ENCODE measurements at places on chromosomes 6 and 20.

DNA sequence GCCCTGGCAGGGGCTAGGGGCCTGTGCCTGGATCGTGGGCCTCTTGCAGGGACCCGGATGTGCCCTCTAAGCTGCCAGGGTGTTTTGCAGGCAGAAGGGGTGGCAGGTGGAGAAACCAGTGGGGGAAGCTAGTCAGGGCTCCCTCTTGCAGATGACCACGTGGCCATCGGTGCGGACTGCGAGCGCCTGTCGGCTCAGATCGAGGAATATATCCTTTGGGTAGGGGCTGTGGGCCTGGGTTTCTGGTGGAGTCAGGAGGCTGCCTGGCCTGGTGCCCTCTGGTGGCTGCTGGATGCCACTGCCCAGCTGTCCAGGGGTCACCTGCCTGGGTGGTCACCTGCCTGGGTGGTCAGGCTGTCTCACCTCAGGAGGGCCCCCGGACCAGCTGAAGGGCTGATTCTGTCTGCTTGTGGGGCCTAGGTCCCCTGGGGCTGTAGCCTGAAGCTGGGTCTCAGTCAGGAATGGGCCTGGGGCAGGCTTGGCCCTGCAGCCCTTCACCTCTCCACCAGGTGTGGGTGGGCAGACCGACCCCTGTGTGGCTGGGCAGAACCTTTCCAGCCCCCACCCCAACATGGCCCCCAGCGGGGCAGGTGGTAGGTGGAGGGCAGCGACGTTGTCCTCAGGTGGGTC, 6.7 kb downstream of the TCEA2 start:
- no peak for DNase-seq

GRCh38 chr6:104575536-104575935, 284.2 kb downstream of the HACE1 start:
- no peak for DNase-seq

- no peak for DNase-seq
These were observed 10.5 kb upstream of the TGM2 start for GRCh38 chr20:38175304-38176180.

- DNase-seq = no peak
These were observed 19.2 kb downstream of the IRF4 start for GRCh38 chr6:410555-411395.

GRCh38 chr20:19453862-19454261, 241.4 kb downstream of the SLC24A3 start:
- no peak for DNase-seq

GRCh38 chr6:35427851-35428321, 24.3 kb upstream of the FANCE start:
- no peak for DNase-seq

- no peak for DNase-seq
These were observed 117.0 kb downstream of the BMP5 start for GRCh38 chr6:55758156-55758937.

- DNase-seq = no peak
These were observed 258.9 kb downstream of the COL12A1 start for GRCh38 chr6:74946961-74947360.

DNA sequence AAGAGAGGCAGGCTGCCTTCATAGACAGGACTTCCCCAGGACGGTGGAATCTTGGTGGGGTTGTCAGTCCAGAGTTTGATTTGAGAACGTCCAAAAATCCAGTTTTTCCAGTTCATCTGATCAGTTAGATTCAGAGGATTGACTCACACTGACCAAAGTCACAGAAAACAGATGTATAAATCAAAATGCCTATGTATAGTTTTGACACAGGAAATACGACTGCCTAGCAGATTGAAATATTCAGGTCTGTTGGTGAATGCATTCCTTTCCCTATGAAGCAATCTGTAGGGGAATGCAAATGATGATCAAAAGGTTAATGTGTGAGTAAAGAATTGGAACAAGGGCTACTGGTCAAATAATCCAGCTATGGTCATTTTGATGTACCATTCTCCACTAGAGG, 29.7 kb upstream of the GFOD1 start:
- no peak for DNase-seq

DNA sequence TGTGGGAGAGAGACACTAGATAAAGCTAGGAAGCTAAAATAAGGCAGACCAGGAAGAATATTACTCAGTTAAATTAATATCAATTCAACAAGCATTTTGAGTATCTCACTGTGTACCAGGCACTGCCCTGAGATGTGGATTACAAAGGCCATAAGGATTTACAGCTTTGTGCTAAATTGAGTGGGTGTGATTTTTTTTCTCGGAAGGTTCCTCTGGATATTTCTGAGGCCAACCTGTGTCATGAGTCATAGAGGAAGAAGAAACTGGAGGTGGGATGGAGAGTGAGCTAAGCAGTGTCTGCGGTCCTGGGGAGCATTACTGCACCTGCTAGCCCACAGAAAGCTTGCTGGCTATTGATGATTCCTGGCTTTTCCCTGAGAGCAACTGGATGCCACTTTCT, 135.2 kb downstream of the RFPL4B start:
- DNase-seq = no peak

DNA sequence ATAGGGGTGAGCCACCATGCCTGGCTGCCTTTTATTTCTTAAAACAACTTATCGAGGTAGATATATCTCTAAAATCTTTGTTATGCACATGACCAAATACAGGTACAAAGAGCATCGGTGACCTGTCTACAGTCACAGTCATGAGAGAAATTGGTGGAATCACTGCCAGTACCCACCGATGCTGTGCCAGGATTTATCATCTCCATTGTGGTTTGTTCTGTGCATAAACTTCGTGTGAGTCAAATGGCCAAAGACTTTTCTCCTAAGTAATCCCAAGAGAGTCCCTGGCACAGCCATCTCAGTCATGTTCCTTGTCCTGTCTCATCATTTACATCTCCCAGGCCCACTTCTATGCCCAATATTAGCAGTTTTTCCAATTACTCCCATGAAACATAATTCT, 9.0 kb downstream of the GSTA3 start:
- DNase-seq = no peak

DNA sequence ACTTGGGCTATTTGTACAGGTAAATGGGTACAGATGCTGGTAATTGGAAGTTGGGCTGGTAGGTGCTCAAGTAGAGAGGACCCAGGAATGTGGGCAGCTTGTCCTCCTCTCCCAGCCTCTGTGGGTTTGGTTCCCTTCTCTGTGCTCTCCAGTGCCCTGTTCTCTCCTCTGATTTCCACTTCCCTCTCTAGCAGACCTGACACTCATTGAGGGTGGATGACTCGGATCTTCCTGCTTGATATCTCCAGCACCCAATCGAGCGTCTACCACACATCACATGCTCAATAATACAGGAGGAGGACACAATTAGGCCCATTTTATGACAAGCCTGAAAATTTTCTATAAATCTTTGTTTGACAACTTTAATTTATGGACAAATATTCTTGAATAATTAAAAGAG, 23.7 kb downstream of the CST1 start:
- DNase-seq = no peak

DNA sequence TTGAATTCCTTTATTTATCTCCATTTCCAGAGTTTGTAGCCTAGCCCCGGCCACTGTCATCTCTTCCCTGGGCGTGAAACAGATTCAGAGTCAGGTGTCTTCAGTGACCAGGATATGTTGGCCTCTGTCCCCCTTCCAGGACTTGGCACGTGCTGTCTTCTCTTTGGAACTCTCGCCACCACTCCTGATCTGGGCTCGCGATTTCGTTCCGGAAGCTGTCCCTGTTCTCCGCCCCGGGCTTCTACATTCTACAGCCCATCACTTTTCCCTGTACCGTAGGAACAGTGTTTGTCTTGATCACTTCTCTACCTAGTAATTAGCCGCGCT, 739 bp downstream of the GSS start:
- DNase-seq = no peak

- DNase-seq = no peak
These were observed 35.6 kb downstream of the CEP162 start for GRCh38 chr6:84191802-84192201.

- no peak for DNase-seq
These were observed 15.6 kb downstream of the CHRNA4 start for GRCh38 chr20:63345328-63346100.

DNA sequence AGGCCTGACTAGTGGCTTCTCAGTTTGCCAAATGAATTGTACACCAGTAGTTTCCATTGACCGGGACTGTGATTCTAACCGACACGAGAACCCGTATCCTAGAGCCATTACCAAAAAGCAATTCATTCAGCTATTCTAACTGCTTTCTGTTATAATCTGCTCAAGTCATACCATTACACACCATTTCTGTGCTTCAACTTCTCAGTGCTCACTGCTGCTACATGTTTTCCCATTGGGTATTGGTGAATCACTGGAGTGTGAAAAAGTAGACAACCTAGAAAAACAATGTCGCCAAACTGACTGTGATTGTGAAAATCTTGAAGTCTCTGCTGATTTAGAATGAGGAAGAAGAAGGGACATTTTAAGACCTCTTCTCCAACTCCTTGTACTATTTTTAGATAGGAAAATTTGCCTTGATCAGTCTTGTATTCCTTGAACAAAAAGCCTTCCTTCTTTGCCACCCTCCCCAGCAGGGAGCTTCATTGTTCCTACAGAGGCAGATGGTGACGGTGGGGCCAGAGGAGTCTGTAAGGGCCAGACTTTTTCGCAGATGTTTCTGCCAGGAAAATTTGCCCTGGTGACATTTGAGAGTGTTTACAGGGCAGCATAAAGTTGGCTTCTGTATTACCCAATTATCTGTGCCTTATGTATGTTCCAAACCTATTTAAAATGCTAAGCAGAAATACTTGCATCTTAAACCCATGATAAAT, 31.7 kb upstream of the MAP3K4 start:
- DNase-seq = no peak

GRCh38 chr6:11251553-11252360, 19.3 kb upstream of the NEDD9 start:
- no peak for DNase-seq

DNA sequence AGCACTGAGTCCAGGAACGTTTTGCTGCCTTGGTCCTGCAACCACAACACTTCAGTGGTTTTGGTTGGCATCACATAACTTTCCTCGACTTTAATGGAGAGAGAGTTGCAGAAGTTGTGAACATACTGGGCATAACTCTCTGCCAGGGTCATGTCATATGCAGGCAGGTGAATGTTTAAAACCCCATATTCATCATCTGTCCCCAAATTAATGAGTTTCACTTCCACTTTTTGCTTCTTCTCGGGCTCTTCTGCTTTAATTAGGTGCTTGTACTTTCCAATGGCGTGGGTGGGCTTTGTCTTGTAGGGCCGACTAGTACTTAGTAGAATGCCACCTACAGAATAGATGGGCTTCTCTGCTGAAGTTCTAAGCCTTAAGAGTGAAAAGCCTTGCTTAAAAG, 45.2 kb upstream of the TFAP2A start:
- DNase-seq = no peak

GRCh38 chr20:16476032-16476431, 97.2 kb downstream of the KIF16B start:
- no peak for DNase-seq

DNA sequence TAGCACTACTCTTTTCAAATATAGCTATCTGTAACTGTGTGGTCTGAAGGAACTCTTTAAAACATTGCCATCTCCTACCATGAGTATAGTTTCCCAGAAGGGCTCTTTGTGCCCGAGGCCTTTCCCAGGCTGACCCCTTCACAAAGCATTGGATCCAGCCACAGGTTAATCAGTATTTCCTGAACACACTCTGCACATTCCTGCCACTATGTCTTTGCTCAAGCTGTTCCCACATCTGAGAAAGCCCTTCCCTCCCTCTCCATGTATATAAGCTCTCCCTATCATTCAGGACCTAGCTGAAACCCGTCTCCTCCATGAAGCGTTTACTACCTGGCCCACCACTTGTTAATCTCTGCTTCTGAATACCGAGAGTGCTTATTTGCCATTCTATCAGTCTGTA, 47.8 kb upstream of the PKHD1 start:
- no peak for DNase-seq

DNA sequence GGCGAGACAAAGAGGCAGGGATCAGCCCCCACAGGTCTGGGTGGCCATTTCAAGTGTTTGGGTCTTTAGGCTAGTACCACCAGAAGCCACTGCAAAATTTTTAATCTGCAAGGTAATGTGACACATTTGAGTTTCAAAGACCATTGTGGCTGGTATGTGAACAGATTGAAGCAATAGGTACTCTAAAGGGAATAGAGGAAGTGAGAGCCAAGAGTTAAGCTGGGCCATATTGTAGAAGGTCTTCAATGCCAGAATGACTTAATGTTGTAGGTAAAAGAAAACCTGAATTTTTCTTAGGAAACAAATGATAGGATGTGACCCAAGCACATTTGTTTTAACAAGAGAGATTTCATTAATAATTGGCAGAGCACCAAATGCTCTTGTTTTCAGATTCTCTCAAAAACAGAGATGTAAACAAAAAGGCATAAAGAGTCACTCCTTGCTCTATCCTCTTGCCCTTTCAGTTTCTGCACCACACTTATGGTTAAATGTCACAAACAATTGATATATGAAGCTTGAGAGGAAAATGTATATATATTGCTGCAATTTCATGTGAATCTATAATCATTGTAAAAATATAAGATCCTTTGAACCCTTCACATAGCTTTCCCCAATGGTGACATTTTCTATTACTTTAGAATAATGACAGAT, 307.1 kb upstream of the PLN start:
- DNase-seq = no peak

DNA sequence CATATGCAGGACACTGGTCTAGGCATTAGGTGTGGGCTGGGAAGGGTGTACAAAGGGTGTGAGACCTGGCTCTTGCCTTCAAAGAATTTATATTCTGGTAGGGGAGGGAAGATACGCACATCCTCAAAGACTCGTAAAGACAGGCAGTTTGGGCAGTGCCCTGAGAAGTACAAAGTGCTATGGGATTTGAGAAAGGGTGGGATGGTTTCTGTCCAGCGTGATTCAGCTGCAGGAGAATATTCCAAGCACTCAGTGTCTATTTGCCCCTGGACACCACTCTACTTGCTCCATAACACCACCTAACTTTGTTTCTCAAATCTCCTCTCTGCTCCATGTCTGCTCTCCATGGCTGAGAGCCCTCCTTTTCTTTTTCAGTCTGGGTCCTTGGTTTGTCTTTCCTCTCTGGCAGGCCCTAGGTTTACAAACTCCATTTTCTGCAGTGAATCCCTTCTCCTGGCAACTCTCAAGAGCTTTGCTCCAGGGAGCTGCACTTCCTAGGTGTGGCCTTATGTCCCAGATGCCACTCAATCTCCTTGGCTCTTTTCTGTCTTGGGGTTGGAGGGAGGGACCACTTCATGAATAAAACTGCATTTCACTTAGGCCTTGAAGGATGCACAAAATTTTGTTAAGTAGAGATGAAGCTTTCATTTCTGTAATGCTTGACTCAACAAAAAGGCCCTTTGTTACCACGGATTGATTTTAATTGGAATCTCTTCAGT, 310.4 kb downstream of the CLIC5 start:
- DNase-seq = no peak

DNA sequence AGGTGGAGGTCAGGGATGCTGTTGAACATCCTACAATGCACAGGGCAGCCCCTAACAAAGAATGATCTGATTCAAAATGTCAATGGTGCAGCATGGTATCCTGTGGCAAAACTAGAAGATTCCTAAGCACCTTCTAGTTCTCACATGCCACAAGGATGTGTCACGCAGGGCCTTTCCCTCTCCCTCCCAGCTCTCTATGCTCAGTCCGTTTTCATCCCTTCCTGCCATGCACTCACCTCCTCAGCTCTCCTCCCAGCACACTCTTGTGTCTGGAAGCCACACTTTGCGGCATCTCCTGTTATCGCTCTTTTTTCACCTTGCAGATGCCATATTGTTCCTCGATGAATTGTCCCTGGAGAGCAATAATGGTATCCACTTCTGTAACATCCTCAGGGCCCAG, 263.4 kb downstream of the CDC5L start:
- DNase-seq = no peak
